ENCODE measurements at places on chromosomes 12 and 14.

DNA sequence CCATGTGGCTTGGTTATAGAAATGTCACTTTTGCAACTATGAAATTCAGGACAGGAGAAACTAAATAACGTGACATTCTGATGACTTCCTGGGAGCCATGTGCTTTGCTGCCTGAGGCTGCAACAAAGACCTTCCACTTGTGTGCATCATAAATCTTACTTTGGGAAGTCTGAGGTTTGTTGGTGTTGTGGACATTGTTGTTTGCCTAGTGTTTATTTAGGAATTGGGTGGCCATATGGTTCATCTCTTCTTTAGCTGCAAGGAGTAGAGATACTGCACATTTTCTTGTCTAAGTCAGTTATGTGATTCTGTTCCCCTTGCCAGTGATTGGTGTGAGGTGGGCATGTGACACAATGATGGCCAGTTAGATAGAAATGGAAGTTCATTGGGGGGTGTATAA is 167.3 kb upstream of the SSTR1 start:
- DNase-seq = no peak

- DNase-seq = no peak
These were observed 112.8 kb downstream of the DACT1 start for GRCh38 chr14:58750321-58751269.

DNA sequence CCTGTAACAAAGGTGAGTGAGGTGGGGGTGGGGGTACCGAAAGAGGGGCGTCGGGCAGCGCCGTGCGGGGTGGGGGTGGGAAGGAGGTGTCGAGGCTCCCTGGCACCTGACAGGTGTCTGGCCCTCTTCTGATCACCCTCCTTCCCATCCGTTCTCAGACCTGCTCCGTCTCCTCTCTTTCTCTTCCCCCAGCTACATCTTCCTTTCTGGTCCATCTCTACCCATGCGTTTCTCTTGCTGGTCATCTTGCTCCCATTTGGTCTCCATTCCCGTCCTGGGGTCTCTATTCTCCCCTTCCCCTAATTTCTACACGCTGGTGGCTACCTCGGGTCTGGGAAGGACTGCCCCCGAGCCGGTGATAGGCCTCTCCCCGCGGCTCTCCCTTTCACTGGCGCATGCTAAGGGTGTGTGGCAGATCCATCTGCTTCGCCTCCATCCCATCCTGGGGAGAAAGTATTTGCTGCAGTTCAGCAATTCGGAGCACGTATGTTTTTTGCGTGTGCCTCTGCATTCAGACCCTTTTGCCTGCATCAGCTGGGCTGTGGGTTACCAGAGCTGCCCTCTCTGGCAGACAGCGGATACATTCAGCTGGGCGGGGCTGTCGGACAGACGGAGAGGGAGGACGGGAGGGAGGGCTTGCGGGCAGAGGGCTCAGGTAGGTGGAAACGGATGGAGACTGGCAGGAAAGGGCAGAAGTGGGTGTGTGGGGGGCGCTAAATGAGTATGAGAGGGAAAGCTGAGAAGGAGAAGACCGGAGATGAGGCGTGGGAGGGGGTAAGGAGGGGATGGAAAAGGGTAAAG is 730 bp downstream of the CLSTN3 start:
- peak; percentile 41 for DNase-seq

DNA sequence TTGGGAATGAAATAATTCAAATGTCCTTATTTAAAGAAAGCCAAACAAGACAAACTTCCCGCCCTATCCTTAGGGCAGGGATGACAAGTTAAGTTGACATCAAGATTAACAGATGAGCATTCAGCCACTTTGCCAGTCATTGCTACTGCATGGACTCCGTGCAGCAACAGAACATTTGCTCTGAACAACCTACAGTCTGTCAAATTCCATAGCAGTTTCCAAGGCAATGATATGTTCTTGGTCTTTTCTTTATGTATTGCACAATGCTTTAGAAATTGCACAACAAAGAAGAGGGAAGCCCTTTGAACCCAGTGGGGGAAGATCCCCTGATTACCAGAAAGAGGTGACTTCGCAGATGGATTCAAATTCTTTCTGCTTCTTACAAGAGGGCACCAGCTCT is 269.8 kb downstream of the BCAT1 start:
- DNase-seq = no peak

DNA sequence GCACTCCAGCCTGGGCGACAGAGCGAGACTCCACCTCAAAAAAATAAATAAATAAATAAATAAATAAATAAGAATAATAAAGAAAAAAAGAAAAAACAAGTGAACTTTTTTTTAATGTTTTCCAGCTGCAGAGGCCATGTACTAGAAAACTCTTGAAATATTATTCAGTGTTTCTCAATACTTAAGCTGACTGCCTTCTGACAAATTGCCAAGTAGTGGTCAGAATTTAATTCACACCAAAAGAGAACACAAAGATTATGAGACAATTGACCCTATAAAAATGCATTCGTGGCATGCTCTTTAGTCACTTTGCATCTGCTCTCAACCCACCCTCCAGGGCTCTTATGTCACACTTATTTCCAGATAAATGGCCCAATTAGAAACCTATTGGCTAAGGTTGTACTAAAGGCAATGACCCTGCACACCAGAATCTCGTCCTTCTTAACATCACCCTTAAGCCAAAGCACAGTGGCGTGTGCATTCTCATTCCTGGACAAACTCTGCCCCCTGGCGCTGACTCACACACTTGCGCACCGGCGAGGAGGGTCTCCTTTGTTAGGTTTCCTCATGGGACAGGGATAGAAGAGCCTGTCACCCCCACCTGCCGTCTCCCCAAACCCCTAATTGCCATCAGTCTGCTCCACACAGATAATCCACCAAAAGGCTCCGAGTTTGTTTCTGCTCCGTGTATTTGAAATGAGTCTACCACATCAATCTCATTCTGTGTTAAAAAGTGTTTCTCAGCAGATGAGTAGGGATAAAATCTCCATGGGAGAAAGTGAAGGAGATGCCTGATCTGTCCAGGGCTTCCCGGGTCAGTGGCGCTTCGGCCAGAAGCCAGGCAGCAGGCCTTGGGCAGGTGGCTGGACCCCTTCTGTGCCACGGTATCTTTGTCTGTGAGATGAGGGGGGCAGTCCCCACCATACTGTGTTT is 73.1 kb upstream of the CEP83 start:
- DNase-seq = peak; percentile 73

DNA sequence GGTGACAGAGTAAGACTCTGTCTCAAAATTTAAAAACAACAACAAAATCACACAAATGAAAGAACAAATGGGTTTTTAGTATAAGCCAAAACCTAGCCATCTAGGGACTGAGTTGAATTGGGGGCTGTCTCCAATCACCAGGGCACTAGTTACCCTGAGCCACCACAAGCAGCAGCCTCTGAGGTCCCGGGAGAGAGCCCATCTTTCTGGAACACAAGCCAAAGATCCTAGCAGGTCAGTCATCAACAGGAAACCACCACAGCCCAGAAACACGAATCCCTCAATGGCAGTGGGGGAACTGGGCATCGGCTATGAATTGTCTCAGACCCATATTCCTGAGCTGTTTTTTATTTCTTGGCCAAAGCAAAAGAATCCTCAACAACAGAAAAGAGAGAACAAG is 75.3 kb downstream of the KDM2B start:
- DNase-seq = no peak

GRCh38 chr12:6434205-6435140 is 10.3 kb upstream of the CD27 start:
- DNase-seq = no peak
